ENCODE measurements at places on chromosomes 2 and 18.

GRCh38 chr2:172094294-172095145 is 8.2 kb downstream of the DLX2 start:
- DNase-seq: no peak

DNA sequence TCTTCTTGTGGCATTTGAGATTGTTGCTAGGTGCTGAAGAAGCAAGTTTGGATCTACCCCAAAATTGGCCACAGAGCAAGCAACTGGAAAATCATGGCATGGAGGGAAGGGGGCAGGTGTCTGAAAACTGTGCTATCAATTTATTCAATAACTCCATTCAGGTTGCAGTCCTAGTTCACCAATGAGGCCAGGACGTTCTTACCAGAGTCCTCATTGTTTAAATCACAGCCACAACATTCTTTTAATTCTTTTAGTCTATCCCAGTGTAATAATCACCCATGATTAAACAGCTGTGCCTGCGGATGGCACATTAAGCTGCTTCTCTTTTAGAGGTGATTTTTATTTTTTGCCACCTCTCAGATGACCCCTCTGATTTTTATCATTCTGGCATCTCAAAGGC is 103.5 kb downstream of the ANKRD44 start:
- no peak for DNase-seq

- DNase-seq: no peak
Observed at GRCh38 chr2:173254659-173255058, 100.0 kb upstream of the CDCA7 start.

- no peak for DNase-seq
Observed at GRCh38 chr2:85324639-85325465, 2.9 kb downstream of the TGOLN2 start.

DNA sequence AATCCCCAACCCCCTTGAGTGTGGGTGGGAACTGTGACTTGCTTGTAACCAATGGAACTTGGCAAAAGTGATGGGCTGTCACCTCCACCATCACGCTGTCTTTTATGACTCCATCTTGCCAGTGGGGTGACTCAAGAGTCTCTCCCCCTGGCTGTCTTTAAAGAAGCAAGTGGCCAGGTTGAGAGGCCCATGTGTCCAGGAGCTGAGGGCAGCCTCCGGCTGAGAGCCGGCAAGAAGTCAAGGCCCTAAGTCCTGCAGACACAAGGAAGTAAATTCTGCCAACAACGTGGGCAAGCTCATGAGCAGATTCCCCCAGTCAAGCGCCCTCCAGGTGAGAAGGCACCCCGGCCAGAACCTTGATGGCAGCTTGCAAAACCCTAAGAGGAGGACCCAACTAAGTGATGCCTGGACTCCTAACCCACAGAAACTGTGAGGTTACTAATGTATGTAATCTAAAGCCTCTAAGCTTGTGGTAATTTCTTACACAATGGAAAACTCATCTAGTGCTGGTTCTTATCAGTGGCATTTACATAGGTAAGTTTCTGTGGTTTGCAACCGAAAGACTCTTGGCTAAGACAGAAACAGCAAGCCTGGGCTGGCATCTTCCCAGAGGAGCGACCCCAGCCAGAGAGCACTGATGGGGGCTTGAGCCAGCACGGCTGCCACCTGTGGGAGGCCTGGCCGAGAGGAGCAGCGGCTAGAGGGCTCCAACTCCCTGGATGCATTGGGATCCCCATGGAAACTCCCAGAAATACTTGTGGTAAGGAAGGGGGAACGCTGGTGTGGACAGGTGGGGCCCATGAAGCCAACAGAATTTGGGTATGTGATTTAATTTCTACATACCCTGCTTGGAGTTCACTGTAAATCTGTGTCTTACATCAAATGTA is 49.3 kb downstream of the CIB4 start:
- DNase-seq: no peak

DNA sequence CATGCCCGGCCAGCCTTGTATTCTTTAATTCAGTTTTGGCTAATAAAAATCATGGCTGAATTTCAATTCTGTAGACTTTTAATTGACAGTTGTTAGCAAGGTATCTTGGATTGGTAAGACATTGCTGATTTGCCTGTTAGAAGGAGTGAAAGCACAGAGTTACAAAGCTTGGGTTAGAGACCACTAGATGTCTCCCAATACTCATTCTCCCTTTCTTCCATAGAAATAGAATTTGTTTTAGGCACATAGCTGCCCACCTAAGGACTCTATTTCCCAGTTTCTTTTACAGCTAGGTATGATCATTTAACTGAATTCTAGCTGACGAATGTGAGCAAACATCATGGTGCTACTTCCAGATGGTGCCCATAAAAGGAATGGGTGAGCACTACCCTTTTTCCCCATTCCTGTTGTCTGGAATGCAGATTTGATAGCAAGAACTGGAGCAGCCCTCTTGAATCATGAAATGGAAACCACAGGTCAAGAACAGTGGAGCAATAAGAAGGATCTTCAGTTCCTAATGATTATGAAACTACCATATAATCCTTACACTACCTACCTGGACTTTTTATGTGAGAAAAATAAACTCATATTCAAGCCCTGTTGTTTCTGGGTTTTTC is 17.5 kb downstream of the PECR start:
- no peak for DNase-seq

DNA sequence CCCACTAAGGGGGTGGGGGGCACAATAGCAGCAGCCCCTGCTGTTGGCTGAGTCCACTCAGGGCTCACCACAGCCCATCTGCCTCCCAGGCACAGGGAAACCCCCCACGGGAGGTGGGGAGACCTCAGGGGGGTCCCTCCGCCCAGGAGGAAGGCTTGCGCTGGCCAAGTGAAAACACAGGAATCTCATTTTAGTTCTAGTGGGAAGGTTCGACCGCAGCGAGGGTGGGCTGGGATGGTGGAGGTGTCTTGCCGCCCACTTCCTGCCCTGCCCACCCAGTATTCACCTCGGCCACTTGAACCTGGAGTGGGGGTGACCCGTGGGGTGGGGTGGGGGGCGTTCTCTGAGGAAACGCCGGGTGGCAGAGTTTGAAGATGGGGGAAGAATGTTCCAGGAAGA is 6.9 kb upstream of the BOK start:
- DNase-seq: no peak

DNA sequence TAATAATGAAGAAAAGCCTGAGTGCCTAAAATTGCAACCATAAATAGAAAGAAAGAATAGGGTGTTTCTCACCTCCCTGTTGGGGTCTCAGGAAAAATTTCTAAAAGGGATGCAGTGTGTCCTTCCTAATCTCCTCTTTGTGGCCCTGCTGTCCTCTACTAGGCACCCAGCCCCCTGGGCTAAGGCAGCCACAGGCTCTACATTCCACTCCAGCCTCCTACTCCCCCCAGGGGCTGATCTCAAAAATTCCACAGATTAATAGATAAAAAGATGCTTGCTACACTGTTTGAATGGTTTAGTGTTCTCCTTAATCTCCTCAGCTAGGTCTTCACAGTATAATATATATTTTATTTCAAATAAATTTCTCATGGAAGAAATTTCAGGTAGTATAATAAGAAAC is 17.6 kb downstream of the SATB2 start:
- no peak for DNase-seq

- DNase-seq: no peak
Observed at GRCh38 chr2:107337209-107337898, 451.4 kb upstream of the ST6GAL2 start.

GRCh38 chr18:31574359-31574758 is 17.3 kb upstream of the TTR start:
- no peak for DNase-seq

DNA sequence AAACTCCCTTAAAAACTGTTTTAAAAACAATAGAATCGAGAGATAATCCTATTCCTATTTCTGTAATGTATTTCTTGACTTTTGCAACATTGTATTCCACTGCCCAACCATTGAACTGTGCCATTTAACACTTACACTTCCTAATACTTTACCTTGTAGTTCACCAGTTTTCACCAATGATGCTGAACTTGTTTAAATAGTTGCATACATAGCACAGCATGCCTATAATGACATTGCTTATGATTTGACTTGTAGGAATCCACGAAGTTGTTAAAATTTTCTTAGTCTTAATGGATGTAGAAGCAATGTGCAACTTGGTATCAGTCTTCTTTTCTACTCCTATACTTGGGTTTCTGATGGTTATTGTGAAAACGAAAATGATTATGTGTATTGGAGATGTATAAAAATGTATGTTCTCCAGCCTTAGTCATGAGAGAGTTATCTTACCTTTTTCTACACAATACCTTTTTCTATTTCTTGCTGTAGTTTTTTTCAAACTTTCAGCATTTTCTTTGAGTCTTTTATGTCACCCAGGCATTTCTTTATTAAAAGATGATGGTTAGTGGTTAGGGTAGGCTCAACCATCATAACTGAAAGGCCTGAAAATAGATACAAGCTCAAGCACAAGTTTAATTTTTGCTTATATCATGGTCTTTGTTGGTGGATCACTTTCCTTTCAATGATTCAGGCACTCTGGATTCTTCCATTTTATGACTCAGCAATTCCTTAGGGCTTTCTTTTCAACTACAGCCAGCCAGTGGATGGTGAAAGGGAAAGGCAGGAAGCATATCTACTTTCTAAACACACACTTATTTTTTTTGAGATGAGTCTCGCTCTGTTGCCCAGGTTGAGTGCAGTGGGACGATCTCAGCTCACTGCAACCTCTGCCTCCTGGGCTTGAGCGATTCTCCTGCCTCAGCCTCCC is 9.4 kb downstream of the GPD2 start:
- DNase-seq: no peak

DNA sequence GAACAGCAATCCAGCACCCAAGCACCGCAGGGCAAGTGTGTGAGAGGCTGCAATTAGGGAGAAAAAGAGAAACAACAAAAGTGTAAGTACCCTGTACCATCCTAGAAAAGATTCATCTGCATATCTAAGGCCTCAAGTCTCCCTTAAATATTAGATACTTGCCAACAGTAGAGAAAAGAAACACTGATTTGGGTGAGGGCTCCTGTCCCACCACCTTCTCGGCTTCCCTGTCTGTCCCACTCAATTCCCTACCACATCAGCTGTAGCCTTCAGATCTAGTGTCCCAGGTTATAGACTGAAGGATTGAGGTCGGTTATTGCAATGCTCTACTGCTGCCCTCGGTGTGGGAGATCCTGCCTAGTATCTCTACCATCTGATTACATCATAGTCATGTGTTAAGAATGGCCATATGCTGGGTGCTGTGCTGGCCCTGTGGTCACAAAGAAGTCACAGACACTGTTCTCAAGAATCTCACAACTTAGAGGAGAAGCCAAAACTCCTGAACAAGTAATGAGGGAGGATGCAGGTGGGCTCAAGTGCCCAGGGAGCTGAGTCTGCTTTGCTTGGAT is 2.5 kb downstream of the RAX start:
- DNase-seq: no peak

DNA sequence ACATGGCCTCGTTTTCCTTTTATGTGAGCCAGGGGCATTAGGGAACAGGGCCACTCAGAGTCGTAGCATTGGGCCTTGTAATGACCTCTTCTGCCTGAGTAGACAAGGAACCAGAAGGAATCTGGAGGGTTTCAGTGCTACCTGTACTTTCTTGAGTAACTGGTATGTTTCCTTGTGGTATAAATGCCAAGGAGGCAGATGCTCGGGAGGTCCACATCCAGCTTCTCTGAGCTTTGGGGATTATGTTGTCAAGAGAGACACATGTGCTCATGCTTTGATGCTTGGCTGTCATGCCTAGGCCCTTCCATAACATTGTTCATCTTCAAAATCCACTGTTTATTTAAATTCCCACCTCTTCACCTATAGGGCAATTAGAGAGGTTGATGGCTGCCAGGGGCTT is 26.3 kb downstream of the FOSL2 start:
- DNase-seq: no peak

- no peak for DNase-seq
Observed at GRCh38 chr2:216804357-216805350, 55.2 kb downstream of the TNP1 start.

- DNase-seq: no peak
Observed at GRCh38 chr2:163466331-163467250, 269.2 kb downstream of the FIGN start.

DNA sequence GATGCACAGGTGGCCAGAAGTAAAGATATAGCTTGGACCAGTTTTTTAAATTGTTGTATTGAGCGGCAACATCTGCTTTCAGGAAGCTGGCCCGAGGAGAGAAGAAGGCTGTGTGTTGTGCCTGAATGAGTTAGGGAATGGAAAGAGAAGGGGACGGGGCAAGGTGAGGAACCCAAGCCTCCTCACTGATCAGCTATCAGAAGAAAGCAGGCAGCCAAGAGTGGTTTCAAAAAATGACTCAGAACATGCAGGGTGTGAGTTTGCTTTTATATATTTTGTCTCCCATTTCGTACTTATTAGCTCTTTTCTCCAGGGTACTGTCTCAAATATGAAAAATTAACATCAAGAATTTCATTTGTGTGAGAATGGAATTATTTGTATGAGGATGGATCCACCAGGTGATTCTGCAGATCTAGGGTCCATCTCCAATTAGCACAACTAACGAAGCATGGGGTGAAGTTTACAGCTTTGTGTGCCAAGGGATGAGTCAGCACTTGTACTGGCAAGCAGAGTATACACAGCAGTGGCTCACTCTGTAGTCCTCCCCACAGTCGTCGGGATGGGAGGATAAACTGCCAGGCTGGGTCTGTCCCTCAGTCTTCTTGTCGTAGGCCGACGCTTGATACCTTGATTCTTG is 175.7 kb downstream of the PIEZO2 start:
- no peak for DNase-seq

- DNase-seq: no peak
Observed at GRCh38 chr2:85377083-85377482, 22.5 kb downstream of the ELMOD3 start.

DNA sequence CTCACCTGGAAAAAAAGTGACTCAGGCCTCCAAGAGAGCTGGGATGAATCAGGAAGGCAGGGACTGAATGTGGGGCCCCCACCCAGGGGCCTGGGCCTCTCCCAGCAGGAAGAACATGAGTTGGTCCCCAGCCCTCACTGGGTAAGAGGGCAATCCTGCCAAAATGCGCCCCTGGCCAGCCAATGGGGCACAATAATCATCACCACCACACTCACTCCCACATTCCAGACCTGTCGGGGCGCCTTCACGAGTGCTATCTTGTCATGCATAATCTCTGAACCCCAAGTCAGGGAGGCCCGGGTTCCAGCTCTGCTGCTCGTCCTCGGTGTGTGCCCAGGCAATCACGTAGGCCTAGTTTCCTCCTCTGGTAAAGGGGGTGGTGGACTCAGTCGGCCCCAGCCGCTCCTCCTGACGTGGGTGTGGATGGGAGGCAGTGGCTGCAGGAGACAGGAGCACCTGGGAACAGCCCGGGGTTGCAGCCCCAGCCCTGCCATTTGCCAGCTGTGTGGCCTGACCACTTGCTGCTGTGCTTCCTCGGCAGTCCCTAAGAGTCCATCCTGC is 115.1 kb downstream of the CYP26B1 start:
- DNase-seq: no peak

Measured in stimulated activated CD8-positive, alpha-beta memory T cell treated with anti-CD3 and anti-CD28 coated beads, Interleukin-2, amount 100 ng/mL, for 1 hour (primary cell).